ENCODE measurements at places on chromosomes 6 and 20.

- no peak for DNase-seq
These were observed 213.9 kb downstream of the PREX1 start for GRCh38 chr20:48613926-48614325.

DNA sequence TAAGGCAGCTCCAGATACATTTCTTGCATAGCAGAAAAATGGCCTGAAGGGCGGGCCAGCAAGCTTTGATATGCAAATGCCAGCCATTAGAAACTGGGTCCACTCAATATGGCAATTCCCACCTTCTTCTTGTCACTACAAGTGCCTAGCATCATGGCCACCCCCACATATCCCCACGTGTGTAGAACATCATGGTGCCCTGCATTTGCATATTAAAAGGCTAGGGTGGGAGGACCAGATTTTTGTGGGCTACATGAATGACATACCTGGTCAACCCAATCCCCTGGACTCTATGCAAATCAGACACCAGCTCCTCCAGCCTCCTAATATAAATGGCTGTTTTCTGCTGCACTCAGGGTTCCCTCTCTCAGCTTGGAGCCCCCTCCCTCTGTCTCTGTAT is 31.7 kb downstream of the PLN start:
- no peak for DNase-seq

DNA sequence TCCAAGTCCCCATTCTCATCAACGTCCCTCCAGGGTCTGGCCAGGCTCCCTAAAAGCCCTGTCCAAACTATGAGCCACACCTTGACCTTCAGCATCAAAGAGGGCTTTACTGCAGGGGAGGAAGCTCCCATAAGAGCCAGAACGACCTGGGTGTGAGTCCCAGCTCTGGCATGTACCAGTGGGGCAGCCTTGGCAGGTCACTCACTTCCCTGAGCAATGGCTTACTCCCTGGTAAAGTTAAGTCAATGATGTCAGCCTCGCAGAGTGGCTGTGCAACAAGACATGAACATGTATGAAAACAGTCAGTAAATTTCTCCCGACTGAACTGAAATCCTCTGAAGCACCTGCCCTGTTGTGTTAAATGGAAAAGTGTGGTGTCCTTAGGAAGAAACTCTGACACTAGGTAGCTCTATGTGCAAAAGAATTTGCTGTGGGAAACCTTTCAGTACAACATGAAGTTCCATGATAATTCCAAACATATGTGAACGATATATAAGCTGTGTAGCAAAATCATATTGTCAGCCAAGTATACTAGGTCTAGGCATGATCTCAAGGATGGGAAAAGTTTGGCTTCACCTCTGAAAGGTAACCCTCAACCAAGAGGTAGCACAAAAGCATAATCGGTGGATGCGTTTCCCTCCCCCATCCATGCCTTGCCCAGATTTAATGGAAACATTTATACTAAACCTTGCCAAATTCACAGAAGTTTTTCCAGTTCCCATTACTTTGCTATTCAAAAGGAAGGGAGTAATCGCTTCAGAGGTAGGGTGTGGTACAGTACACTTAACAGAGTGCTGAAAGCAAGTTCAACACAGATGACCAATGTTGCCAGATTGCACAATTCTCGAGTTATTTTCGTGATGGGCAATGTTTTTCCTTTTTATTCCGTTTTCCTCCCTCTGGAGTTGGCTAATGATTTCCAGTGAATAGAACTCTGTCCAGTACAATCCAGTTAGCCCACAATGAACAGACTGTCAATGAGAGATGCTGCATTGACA is 49.0 kb upstream of the RANBP9 start:
- DNase-seq, result no peak

DNA sequence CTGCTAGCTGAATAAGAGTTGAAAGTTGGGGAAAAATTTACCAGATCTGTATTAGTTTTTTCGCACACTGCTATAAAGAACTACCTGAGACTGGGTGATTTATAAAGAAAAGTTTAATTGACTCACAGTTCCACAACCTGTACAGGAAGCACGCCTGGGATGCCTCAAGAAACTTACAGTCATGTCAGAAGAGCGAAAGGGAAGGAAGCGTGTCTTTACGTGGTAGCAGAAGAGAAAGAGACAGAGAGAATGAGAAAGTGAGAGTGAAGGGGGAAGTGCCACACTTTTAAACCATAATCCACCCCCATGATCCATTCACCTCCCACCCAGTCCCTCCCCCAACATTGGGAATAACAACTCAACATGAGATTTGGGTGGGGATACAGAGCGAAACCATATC is 79.6 kb downstream of the KHDC1L start:
- DNase-seq, result no peak

GRCh38 chr20:17841751-17842215 is 126.8 kb downstream of the SNX5 start:
- DNase-seq, result no peak

- no peak for DNase-seq
These were observed 221.2 kb upstream of the QKI start for GRCh38 chr6:163193326-163193725.

GRCh38 chr20:25053255-25054031 is 4.5 kb downstream of the ACSS1 start:
- DNase-seq, result no peak

- DNase-seq, result no peak
These were observed 4.7 kb upstream of the DOK5 start for GRCh38 chr20:54470697-54471096.

- no peak for DNase-seq
These were observed 255.7 kb downstream of the GJA1 start for GRCh38 chr6:121691126-121691551.

DNA sequence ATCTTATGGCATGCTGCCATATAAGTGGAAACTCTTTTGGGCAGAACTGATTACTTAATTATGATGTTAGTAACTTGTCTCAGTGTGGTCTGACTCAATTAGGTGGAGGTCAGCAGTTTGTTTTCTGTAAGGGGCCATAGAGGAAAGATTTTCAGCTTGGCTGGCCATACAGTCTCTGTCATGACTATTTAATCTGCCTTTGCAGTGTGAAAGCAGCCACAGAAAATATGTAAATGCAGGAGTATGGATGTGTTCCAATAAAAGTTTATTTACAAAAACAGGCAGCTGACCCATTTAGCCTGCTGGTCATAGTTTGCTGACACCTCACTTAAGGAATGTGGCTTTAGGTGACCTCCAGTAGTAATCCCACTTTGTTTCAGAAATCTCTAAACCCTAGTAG is 700.7 kb downstream of the EPM2A start:
- DNase-seq, result no peak

GRCh38 chr20:24662322-24662721 is 192.9 kb downstream of the SYNDIG1 start:
- no peak for DNase-seq

- no peak for DNase-seq
These were observed 172.8 kb downstream of the KLHL32 start for GRCh38 chr6:97097068-97098047.

GRCh38 chr6:62640749-62641148 is 354.7 kb upstream of the KHDRBS2 start:
- no peak for DNase-seq

- no peak for DNase-seq
These were observed 252.7 kb downstream of the TSHZ2 start for GRCh38 chr20:53224851-53225250.

DNA sequence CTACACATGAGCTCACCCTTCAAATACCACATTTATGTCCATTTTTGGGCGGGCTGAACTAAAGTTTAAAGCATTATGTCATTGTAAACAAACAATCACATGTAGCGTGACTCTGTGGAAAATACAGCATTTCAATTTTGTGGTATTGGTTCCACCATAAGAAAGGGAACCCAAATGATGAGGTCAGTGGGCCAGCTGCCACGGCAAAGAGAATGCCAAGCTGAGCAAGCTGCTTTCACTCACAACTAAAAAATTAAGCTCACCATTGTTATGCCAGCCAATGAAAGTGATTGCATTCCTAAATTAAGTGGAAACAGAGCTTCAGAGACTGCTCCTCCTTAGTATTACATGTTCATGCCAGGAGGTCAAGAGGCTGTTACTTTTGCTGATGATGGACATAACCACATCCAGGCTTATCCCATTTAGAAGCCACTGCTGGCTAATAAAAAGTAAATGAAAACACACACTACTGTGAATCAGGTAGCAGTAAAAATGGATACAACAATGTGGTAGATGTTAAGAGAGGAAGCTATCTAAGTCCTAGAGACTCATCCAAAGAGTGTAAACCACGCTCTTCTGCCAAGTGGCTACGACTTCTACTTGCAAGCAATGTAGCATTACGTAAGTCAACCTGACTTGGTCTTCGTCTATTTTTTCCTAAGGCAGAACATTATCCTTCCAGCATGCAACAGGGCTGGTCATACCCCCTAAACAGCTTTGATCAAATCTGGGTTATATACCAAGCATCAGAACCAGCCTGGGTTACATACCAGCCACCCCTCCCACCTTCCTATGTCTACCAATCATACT is 164.8 kb downstream of the BACH2 start:
- DNase-seq, result no peak

DNA sequence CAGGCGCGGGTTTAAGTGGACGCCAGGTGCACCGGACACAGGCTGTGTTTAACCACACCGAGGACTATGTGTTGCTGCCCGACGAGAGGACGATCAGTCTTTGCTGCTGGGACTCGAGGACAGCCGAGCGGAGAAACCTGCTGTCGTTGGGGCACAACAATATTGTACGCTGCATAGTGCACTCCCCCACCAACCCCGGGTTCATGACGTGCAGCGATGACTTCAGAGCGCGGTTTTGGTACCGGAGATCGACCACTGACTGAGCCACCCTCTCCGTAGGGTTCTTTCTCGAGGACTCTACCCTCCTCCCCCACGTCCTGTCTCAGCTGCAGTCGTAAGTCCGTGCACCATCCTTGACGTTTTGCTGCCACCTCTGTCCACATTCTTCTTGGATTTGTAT is 8.6 kb upstream of the CASS4 start:
- no peak for DNase-seq

- no peak for DNase-seq
These were observed 87.1 kb downstream of the CDC5L start for GRCh38 chr6:44474643-44475042.

DNA sequence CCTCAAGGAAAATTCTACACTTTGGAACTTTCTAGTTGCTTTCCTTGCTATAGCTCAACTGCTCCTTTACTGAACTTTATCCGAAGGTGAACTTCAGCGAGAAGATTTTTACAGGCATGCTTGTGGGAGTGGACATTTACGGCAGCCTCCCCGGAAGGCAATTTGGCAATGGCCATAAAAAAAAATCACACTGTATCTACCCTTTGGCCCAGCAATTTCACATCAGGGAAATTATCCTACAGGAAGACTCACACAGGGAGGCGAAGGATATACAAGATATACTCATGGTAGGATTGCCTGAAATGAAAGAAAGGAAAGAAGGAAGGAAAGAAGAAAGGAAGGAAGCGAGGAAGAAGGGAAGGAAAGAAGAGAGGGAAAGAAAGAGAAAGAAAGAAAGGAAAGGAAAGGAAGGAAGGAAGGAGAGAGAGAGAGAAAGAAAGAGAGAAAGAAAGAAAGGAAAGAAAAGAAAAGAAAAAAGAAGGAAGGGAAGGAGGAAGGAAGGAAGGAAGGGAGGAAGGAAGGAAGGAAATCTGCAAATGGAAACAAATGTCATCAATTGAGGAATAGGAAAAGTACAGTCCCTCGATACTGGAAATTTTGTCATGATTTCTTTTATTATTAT is 25.7 kb downstream of the OVOL2 start:
- DNase-seq, result no peak

GRCh38 chr6:66825539-66825938 is 1118.5 kb upstream of the EYS start:
- DNase-seq, result no peak

DNA sequence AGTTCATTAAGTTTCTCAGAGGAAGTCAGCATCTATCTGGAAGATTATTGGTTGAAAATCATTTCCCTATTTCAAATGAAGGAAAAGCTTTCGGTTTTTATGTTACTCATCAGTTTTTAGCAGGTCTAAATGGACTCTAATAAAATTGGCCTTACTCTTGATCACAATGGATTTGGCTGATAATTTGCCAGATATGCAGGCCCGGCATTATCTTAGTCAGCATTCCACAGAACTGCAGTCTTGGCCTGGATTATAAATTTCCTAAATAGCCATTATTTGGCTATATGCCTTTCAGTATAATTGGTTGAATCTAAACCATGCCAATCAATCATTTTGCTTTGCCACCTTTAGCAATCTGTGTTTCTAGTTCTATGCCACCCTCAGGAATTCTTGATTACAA is 91.7 kb upstream of the KCNQ5 start:
- no peak for DNase-seq

GRCh38 chr6:28814032-28814976 is 109.5 kb downstream of the TRIM27 start:
- no peak for DNase-seq

DNA sequence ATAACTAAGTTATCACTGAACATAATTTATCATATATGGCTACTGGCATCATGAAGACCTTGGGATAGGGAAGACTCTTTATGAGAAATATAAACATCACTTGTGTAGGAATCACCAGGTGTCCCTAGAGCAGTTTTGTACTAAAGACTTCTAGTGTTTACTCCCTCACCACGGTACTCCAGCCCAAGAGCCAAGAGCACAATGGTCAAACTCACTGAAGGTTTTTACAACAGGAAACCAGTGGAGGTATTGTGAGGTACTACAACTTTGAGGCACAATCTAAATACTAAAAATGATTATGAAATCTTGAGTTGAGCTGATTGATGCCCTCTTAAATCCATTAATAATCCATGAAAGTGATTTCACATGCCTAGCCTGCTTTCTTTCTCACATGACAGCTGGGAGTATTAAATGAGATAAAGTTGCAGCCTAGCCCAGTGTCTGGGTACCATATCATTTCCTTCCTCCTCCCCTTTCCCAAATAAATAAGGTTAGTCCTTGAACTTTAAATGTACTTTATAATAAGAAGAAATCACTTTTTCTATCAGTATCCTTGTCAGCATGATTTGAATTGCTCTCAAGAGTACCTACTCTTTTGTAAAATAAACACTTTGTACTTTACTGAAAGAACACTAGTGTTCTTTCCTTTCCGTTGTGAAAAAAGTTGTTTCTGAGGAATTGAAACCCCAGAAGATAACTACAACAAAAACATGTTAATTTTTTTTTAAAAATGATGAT is 26.5 kb downstream of the GLO1 start:
- no peak for DNase-seq

DNA sequence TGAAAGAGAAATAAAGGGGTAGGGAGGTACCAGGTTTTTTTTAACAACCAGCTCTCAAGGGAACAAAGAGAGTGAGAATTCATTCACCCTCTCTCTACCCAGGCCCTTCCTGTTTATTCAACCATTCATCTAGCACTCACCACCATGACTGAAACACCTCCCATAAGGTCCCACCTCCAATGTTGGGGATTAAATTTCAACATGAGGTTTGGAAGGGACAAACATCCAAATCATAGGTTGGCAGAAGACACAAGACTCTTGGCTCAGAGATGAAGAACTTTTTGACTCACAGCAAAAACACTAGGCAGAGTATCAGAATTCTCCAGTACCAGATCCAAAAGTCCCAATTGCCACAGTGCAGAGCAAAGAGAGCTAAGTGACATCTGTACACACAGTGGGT is 186.3 kb downstream of the EDN1 start:
- DNase-seq, result no peak

DNA sequence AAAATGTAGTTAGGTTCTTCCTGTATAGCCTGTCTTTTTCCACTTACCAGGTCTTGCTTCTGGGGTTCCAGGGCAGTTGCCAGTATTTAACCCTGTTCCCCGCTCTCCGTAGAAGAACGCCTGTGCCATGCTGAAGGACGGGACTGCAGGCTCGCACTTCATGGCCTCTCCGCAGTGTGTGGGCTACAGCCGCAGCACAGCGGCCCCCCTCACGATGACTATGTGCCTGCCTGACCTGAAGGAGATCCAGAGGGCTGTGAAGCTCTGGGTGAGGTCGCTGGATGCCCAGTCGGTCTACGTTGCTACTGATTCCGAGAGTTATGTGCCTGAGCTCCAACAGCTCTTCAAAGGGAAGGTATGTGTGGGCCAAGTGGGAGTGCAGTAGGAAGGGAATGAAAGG is 23.0 kb downstream of the POFUT1 start:
- DNase-seq, result no peak

All from activated B cell treated with CpG ODN at 0.5 μM for 24 hours (primary cell).